Activated CD4-positive, alpha-beta T cell treated with anti-CD3 and anti-CD28 coated beads for 48 hours (primary cell): ENCODE measurements at places on chromosomes 16 and 17.

DNA sequence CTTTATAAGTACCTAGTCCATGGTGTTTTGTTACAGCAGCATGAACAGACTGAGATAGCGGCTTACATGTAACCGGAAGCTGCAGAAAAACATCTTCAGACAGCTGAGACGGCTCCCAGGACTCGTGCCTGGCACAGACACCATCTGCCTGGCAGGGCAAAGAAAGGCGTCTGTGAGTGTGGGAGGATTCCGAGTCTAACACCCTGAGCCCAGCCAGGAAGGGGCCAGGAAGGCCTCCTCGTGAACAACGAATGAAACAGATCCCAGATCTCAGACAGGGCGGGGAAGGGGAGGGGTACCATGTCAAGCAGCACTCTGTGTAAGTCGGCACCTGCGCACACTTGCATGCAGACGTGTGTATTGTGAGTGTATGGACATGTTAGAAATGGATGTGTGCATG is 4.4 kb upstream of the CSNK1D start:
- no peak for DNase-seq

DNA sequence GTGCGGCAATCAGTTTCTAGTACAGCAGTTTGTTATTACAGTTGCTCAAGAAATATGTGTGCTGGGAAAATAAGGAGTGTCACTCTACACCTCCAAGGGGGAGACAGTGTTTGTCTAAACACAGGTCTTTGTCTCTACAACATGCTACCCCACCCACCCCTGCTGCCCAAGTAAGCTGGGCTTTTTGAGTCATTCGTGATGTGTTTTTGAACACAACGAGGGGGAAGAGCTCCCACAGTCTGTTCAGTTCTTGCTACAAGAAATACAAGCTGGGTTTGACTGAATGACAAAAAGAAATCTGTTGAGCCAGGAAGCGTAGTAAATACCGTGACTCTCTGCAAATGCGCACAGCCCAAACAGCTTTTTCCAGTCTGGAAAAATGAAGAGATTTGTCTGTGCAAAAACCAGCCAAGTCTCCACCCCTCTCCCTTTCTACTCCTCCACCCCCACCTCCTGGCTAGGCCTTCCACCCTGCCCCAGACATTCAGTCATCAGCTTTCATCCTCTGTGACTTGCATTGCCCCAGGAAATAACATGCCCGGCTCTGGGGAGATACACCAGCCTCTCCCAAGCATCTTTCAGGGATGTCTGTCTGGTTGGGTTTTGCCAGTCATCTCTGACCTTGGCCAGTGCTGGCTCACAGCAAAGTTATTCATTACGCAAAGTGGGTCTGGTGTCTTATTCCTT is 25.7 kb downstream of the CHD9 start:
- DNase-seq, result no peak

DNA sequence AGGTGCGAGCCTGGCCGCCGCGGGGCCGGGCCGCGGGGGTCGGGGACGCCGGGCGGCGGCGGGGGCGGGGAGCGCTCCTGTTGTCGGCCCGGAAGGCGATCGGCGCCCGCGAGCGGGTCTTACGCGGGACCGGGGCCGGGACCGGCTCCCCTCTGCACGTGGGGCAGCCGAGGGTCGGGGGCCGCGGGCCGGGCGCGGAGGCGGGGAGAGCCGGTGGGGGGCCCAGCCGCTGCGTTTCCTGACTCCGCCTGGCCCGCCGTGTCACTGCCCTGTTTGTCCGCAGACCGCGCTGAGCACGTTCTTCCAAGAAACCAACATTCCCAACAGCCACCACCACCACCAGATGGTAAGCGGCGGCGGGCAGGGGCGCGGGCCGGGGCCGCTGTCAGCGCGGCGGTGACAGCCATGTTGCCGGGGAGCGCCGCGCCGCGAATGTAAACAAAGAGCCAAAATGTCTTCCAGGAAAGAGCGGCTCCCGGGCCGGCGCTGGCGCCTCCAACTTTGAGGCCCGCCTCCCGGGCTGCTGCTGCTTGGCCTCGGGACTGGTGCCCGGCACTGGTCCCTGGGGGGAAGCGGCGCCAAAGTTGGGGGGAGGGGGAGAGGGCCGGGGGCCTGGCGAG is 586 bp downstream of the UBALD2 start:
- peak; percentile 73 for DNase-seq

GRCh38 chr17:67474081-67474661 is 97.1 kb downstream of the PITPNC1 start:
- DNase-seq, result no peak

DNA sequence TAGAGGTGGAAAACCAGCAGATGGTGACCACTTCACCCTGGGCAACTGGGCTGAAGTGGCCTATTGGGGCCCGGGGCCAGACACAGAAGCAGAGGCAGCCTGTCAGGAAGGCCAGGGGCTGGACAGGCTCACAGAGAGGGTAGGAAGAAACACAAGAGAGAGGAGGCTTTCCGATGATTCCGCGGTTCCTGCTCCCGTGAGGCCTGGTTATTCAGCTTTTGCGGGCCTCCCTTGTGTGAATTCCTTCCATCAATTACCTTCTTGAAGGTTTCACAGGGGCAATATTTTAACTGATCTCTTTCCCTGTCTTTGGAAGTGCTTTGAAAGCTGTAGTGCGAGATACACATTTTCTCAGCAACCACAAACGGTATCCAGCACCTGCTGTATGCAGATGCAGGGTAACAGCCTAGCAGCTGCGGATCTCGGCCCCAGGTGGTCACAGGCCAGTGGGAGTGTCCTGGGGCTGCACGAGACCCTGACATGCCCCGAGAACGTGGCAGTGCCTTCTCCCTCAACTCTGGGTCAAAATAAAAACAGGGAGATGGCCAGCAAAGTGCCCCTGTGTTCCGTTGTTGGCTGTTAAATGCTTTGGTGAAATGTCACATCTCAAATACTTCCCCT is 11.6 kb upstream of the CMIP start:
- no peak for DNase-seq

DNA sequence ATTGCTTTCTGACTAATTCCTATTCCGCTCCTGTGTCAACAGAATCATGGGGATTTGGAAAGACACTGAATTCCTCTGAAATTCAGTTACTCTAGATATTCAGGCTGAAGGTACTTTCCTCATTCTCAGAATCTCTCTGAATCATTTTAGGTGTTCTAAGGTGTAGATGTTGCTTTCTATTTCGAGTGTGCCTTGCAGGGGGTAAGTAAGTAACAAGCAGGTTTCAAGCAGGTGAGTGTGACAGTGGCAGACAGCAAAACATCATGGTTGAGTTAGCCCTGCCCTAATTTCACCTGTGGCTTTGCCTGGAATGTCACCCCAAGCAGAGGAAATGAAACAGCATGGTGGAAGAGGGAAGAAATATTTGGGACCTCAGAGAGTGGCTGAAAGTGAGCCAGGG is 75.1 kb downstream of the SHISA9 start:
- no peak for DNase-seq
